Activated CD4-positive, CD25-positive, alpha-beta regulatory T cell treated with anti-CD3 and anti-CD28 coated beads, Interleukin-2, amount 50 U/mL, for 24 hours (primary cell): ENCODE measurements at places on chromosomes 4 and X.

DNA sequence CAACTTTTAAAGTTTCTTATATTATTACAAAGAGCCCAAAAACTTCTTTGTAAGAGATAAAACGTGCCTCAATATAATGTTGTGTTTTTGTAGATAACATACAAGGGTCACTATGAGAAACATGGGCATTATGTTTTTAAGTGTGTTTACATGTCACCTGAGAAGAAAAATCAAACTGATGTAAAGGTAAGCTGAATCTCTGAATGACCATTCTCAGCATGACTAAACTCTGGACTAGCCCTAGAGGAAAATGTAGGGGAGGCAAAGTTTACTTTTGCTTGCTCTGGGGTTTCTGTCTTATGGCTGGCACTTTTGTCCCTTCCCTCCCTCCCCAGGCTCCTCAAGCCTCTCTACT is 6.8 kb downstream of the MEPE start:
- ATAC-seq, result no peak

- no peak for ATAC-seq
Observed at GRCh38 chrX:77502951-77503525, 55.8 kb downstream of the FGF16 start.

- no peak for ATAC-seq
Observed at GRCh38 chr4:85050736-85051135, 84.2 kb upstream of the WDFY3 start.

GRCh38 chrX:6041630-6042029 is 187.0 kb downstream of the NLGN4X start:
- no peak for ATAC-seq

- no peak for ATAC-seq
Observed at GRCh38 chr4:8615921-8616787, 23.6 kb downstream of the CPZ start.

GRCh38 chr4:67288964-67289363 is 256.3 kb downstream of the CENPC start:
- ATAC-seq, result no peak

DNA sequence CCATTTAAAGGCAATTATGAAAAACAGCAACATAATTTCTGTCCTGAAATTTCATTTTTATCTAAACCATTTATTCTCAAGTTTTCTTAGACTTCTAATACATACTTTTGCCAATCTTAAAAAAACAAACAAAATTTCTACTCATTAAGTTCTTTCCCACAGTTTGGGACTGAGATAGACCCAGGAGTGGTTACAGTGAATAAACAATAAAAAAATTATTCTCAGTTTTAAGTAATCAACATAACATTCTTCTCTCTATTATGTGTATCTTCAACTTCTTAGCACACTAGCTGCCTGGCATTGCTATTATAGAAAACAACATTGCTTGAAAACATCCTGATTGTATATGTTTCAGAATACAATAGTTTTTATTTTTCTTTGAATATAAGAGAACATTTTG is 532.8 kb downstream of the IL15 start:
- no peak for ATAC-seq
